Nephron progenitor cell (in vitro differentiated cells): ENCODE measurements at places on chromosomes 5 and 9.

DNA sequence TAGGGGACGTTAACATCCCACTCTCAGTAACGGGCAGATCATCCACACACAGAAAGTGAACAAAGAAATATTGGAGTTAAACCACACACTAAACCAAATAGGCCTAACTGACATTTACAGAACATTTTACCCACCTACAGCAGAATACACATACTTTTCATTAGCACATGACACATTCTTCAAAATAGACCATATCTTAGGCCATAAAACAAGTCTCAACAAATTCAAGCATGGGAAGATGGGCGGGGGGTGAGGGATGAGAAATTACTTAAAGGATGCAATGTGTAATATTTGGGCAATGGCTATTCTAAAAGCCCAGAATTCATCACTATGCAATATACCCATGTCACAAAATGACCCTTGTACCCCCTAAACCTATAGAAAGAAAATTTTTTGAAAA lies 226.2 kb downstream of the ATPSCKMT start:
- no peak for DNase-seq

DNA sequence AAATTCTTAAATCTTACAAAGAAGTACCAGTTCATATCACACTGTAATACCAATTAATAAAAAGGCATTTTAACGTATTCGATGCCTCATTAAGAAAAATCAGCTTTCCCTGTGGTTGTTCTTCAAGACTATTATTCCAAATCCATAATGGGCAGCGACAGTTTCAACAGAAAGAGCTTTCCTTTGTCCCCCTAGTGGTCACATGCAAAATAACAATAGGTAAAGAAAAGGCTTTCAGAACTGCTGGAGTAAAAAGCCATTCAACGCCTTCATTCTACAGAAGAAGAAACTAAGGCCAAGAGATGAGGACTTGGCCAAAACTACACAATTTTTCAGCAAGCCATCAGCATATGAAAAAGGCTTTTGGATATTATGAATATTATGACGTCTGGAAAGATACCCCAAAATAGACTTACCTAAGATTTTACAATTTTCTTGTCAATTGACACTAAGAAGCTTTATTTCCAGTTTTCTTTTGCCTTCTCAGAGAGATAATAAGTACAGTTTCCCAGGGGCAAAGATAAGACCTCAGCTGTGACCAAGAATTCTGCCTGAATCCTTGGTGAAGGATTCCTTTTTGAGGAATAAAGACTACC lies 6.7 kb upstream of the CDH6 start:
- no peak for DNase-seq

DNA sequence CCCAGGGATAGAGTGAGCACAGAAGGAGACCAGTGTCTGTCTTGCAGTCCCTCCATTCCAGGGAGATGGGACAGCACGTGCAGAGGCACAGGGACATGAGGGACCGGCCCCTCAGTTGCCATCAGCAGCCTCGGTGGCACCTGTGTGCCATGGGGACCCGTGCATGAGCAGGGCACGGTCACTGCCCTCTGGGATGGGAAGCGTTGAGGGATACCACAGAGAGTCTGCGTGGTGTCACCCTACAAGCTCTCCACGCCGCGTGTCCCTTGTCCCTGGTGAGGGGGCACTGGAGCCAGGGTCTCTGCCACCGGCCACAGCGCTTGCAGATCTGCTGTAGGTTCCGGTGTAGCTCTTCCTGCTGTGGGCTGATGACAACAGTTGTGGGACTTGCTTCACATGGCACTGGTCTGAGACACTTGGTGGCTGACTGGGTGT lies 108.1 kb downstream of the CACNA1B start:
- no peak for DNase-seq

DNA sequence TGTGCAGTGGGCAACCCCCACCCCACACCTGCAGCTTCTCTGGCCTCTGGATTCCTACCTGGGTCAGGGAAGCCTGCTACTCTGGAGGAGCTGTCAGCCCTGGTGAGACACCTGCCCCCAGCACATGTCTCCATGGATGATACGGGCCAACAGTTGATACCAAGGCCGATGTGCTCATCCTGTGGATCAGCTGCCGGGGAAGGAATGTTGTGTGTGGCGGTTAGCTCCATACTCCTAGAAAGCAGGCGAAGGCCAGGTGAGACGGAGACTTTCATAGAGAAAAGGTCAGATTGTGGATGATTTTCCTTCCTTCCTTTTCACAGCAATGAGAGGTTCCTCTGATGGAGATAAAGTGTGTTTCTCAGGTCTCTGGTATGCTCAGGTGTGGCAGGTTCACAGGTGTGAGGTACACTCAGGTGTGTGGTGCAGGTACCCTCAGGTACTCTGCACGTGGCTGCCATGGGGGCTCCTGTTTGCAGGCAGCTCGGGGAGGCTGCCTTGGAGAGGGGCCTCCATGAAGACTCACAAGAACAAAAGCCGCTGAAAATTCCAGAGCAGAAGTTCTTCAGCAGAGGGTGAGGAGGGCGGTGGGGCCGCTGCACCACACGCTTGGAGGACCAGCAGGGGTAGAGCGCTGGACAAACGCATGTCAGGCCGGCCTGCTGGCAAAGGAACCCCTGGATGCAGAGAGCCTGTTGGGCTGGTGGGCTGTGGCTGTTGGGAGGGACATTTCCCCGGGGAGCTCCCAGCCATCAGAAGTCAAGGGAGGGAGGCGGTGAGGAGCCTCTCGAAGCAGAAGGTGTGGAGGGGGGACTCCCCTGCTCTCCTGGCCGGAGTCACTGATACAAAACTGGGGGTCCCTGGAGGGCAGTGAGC lies 5.1 kb upstream of the AHRR start:
- DNase-seq, result no peak

- no peak for DNase-seq
These were observed 22.1 kb downstream of the NTRK2 start for GRCh38 chr9:84691634-84692033.

GRCh38 chr5:160285316-160285715 lies 27.0 kb downstream of the CCNJL start:
- no peak for DNase-seq

DNA sequence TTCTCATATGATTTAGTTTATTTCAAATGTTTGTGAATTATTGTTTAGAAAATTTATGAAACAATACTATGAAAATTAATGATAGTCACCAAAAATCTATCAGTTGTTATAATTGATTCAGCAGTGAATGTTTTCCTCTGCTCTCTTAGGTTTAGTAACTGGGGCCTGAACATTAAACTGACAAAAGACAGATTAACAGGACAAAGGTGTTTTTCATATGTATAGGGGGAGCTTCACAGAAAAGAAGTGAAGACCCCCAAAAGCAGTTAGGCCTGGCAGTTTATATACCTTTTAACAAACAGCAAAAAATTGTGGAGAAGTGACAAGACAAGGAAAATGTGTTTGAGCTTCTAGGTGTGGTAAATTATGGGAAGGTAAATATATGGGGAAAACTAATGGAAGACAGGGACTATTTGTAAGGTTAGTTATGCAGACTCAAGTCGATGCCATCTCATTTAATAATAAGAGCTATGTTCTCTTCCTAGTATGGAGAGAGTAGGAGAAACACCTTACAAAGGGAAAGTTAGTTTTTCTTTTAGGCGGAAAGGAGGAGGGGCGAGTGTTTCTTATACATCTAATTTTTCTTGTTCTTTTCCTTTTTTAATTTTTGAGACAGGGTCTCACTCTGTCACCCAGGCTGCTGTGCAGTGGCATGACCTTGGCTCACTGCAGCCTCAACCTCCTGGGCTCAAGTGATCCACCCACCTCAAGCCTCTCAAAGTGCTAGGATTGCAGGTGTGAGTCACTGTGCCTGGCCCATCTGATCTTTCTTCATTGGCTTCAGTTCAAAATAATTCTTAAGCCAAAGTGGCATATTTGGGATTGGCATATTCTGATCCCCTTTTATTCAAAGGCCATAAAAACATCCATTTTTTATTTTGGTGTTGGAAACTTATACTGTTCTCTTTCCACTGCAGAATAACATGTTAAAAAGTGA lies 77.8 kb downstream of the C9orf153 start:
- no peak for DNase-seq

DNA sequence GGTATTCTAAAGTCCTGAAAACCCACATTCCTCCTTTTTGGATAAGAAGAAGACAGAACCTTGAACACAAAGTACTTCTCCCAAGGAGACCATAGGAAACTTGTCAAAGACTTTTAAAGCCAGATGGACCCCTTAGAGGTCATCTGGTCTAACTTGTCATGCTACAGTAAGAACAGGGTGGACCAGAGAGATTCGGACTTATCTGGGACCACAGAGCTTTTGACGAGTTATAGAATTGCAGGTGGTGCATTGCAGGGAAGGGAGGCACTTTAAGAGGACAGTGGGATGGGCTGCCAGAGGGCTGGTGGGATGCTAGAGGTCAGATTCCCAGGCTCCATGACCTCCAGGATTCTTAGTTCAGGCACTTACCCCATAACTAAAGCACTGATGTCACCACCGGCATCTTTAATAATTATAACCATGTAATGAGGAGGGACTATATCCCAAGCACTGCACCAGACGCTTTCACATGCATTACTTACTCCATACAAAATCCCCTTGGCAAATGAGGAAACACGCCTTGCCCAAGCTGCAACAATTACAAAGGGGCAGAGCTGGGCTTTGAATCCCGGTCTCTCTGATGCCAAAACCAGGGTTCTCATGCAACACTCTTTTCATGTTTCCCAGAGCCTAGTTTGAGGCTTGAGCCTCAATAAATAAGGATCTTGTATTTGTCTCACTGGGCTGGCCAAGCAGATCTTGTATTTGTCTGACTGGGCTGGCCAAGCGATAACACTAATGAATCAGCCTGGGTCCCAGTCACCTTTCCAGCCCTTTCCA lies 12.8 kb upstream of the GPX3 start:
- no peak for DNase-seq

DNA sequence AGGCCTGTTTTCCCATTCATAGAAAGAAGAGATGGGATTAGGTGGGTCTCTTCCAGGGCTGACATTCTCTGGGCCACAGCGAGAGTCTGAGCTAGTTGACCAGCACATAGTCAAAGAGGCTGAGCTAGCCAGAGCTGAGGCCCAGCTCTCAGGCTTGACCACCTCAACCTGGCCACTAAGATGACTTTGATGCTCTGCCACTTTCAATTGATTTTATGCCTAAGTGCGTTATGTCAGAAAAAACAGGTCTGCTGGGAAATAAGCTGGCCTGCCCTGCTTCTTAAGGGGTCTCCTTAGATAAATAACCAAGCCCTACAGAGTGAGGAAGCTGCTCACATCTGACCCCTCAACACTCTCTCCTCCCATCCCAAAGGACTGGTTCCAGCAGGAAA lies 20.0 kb upstream of the RAB14 start:
- no peak for DNase-seq

GRCh38 chr9:129006328-129007034 lies 21.6 kb downstream of the SH3GLB2 start:
- peak; percentile 68 for DNase-seq

DNA sequence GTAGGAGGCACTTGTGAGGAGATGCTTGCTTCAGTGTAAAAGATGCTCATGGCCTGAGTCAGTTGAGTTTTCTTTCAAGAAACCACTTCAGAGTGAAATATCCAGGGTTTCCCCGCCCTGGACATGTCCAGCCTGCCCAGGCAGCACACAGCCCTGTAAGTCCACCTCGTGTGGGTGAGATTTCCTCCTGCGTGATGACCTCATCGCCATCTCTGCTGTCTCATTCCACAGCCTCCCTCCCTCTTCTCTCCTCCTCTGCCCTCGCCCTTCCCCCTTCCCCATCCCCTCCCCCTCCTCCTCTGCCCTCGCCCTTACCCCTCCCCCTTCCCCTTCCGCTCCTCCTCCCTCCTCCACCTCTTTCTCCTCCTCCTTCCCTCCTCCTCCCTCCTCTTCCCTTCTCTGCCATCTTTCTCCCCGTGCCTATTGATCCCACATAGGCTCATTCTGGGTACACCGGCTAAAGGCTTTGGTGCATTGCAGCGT lies 34.0 kb upstream of the NCS1 start:
- no peak for DNase-seq

GRCh38 chr5:44574678-44575077 lies 185.5 kb upstream of the FGF10 start:
- DNase-seq, result no peak

DNA sequence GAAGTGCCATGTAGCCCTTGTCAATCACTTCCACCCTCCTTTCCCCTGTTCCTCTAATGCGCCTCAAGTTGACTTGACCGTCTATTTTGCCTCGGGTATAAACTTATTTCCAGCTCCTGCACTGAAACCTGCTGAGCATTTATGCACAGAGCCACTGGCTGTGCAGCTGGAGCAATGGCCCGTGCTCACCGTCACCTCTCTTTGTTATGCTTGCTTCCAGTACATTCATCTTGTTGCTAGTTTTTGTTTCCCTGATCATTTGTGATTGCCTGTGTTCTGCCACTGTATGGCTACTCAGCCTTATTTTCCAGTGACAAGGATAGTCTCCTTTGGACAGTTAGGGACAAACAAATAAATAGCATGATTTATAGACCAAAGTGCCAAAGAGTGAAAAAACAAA lies 183.1 kb upstream of the C9orf72 start:
- no peak for DNase-seq

GRCh38 chr5:102539996-102540728 lies 41.4 kb upstream of the SLCO6A1 start:
- no peak for DNase-seq

GRCh38 chr5:71631070-71631469 lies 43.9 kb downstream of the MCCC2 start:
- DNase-seq, result no peak

GRCh38 chr5:38695021-38695958 lies 138.8 kb upstream of the LIFR start:
- peak; percentile 7 for DNase-seq

DNA sequence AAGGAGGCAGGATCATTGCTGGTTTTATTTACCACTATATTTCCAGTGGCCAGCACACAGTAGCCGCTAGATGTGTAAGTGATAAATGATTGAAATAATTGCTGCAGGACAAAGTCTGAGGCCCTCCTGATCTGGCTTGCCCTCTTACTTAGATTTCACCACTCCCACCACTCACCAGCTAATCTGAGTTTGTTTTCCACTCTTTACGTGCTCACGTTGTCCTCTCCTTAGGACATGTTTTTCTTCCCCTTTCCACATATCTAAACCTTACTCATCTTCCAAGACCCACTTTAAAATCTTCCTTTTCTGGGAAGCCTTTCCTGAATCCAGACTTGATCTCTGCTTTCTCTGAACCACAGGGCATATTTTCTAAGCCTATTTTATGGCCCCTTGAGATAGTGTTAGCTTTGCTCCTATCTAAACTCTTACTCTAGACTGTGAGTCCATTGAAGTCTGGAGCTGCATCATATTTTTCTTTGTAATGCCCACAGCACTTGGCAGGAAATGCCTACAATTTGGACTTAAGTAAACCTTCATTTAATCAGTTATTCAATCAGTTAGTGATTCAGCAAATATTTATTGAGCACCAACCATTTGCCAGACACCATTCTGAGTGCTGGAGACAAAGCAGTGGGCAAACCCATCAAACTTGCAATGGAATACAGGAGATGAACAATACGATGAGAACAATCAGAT lies 2.4 kb downstream of the TLR4 start:
- DNase-seq, result no peak

GRCh38 chr9:91047993-91048607 lies 246.5 kb downstream of the SYK start:
- no peak for DNase-seq

GRCh38 chr9:79266986-79267385 lies 304.8 kb upstream of the TLE4 start:
- DNase-seq, result no peak

- DNase-seq, result no peak
These were observed 78.6 kb downstream of the NTRK2 start for GRCh38 chr9:84748112-84748511.
